ENCODE measurements at places on chromosomes 2 and 18.

DNA sequence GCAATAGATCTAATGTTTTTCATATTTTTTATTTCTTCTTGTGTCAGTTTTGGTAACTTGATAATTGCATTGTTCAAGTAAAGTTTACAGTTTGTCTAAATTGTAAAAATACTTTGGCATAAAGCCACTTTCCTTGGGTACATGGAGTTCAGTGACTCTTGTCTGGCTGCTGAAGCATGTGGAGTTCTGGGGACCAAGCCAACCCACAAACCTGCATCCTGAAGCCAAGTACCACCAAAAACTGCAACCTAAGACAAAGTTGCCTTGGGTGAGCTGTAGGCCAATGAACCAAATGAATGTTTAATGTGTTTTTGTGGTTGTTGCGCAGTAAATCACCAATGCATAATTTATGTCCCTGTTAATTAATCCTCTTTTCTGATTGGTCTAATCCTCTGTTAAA, 872.6 kb downstream of the BCL11A start:
- no peak for DNase-seq

DNA sequence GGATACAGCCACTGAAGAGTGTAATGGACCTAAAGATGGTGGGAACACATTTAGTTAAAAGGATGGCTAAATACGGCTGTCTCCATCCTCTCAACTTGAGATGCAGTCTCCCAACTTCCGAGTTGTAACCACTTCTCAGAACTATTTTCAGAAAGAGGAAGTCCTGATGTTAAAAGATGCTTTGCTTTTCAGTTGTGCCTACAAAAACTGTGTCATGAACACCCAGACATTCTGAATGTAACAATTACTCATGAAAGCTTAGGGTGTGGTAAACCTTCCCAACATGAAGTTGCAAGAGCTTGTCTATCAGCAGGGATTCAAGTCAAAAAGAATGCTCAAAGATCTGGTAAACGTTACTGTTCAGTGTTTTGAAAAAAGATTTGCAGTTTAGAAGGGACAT, 147.9 kb downstream of the DOCK10 start:
- DNase-seq = no peak

DNA sequence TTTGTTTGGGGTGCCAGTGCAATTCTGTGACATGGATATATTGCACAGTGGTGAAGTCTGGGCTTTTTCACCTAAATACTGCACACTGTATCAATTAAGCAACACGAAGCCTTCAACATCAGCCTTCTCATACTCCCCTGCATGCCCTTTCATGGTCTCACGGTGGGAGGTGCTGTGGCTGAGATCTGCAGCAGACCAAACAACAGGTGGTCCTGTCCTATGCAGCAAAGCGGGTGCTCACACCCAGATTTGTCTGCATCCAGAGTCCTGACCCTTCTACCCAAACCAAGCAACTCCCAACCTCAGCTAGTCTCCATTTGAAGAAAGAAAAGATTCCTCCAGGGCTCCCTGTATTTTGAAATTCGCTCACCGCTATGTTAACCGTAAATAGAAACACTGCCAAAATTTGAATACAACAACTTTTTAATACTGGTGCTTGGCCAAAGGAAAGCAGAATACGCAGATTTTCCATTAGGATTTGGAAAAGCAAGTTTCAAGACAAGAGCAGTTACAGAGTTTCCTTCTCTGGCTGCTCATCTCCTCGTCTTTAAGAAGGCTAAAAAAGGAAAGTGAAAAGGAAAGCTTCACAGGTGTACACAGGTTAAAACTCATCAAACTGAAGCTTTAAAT, 34.9 kb downstream of the FAM168B start:
- DNase-seq = no peak

DNA sequence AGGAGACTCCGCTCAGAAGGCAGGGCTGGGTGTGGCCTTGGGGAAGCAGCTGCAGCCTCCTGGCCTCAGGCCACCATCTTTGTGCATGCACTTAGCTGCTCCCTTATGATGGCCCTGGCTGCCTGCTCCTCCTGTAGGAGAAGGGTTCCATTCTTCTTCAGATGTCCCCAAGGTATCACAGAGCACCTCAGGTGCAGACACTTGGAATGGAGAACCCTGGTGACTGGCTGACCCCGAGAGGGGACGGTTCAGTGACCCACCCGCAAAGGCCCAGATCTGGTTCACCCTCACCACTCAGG, 9.6 kb downstream of the GPAT2 start:
- DNase-seq = peak; percentile 32

- DNase-seq = no peak
Observed at GRCh38 chr2:105972246-105972645, 221.9 kb downstream of the UXS1 start.

DNA sequence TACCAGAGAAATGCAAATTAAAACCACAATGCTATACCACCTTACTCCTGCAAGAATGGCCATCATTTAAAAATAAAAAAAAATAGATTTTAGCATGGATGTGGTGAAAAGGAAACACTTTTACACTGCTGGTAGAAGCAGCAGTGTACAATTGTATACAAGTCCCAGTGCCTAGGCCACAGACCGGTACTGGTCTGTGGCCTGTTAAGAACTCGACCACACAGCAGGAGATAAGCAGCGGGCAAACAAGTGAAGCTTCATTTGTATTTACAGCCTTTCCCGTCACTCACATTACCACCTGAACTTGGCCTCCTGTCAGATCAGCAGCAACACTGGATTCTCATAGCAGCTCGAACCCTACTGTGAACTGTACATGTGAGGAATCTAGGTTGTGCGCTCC, 60.7 kb upstream of the DSC1 start:
- DNase-seq = no peak

- DNase-seq = no peak
Observed at GRCh38 chr2:200199576-200200263, 106.8 kb upstream of the SPATS2L start.

DNA sequence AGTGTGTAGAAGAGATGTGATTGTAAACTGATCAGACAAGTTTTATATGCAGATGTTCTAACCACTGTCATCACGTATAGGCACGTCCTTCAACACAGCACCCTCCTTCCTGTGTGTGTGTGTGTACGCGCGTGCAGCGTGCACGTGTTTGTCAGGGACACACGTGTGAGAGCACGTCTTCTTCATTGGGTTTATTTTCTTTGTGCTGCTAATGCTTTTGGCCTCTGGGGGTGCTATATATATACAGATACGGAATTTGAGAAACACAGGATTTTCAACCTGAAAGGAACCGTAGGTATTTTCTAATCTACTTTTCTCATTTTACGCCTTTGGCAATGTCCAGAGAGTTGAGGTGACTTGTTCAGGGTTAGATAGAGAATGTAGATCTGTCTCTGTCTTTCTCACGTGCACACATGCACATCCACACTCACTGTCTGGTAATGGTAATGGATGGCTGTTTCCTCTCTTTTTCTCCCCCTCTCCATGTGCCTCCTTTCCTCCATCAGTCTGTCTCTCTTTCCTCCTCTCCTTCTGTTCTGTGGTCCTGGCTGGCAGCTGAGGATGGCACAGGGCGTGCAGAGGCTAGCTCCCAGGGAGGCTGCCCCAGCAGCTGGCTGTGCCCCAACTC, 13.4 kb upstream of the CELF4 start:
- no peak for DNase-seq

DNA sequence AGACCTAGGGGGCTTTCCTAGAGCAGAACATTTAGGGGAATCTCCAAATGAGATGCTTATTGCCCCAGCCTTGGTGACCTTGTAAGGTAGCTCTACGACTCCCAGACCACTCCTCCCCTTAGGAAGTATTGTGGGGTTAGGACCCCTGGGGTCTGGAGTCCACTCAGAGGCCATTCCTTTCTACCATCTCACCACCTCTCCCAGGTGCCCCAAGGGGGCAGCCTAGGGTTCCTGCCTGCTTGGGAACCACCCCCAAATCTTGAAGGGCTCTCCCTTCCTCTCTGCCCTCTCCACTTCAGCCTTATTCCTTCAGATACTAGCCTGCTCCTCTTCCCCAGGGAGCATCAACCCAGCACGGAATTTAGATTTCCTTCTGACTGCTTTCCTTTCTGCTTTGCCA, 17.5 kb upstream of the EXOC6B start:
- DNase-seq = no peak

DNA sequence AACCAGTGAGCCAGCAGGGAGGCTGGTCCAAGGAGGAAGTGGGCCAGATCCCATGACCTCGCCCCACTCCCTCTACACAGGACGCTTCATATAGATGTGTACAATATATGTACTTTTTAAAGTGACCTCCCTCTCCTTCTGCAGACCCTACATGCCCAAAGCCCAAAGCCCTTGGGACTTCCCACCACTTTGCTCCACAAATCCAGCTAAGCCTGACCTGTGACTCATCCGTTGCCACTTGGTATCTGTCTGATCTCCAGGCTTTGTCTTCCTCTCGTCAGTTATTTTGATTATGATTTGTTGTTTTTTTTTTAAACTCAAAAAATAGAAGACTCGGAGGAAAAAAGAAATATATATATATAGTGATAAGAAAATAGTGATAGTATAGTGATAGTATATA, 470.8 kb downstream of the KCNJ3 start:
- no peak for DNase-seq

- no peak for DNase-seq
Observed at GRCh38 chr2:154696810-154697417, 1.6 kb upstream of the KCNJ3 start.

DNA sequence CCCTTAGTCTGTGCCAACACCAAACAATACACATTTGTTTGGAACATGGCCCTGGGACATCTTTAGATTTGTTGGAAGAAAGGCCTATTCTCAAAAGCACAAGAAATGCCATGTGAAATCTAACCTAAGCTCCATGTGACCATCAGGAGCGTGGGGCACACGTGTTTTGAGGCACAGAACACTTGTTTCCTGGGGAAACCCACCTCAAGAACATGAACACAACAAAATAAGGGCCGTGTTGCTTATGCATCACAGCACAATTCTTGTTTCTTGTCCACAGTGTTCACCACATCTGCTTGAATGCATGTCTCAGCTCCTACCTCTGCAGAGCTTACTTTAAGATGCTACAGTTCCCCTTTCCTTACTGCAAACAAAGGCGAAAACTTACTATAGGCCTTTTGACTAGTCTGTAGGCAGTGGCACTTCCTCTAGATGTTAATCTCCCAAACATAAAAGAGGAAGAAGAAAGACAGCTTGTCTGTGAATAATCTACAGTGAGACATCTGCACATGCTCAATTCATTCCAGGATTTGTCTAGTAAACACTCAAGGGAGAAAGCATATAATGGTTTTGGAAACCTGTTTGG, 165.0 kb downstream of the ANKRD44 start:
- DNase-seq = no peak

GRCh38 chr2:39326644-39327043, 82.9 kb upstream of the CDKL4 start:
- no peak for DNase-seq

GRCh38 chr2:25276569-25277465, 64.9 kb downstream of the DNMT3A start:
- DNase-seq = peak; percentile 82

DNA sequence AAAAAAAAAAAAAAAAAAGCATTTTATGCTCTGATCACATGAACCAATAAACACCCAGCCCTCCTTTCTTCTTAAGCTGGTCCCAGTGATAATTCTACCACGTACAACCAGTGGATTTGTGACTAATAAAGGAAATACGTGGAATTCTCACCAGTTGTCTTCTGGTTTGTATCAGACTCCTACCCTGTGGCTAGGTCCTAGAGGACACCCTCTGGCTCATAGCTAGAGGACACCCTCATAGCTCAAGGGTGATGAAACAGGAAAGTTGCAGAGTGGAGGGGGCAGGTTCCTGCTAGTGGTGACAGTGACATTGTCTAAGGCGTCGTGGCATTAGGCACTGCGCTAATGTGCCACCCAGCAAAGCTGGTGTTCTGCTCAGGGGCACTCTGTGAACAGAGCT, 167.8 kb downstream of the BCL11A start:
- no peak for DNase-seq

DNA sequence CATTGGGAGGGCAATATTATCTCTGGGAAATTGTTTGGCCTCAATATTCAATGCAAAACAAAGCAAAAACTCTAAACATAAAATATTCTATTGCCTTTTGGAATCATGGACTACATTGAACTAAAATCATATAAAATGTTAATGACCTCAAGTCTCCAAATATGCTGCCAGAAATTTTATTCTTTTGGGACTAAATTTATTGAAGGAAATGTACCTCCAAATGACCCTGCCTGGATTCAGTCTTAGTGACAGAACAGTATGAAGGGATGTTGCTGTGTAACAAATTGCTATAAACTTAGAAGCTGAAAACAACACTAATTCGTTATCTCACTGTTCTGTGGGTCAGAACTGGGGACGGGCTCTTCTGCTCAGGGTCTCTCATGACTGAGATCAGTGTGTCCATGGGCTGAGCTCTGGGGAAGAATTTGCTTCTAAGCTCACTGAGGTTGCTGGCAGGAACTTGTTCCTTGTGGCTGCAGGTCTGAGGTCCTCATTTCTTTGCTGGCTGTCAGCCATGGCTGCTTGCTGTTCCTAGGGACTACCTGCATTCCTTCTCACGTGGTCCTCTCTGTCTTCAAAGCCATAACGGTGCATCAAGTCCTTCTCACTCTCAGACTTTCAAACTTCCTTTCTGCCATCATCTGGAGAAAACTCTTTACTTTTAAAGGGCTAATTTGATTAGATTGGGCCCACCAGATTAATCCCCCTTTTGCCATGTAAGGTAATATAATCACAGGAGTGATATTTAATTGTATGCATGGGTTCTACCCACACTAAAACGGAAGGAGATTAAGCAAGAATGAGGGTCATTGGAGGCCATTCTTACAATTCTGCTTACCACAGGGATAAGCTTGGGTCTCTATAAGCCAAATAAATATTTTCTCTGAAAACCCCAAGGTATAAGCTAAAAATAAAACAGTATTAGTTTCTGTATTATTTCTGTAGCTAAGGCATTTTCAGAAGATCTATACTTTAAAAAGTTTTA, 149.0 kb downstream of the ADCYAP1 start:
- no peak for DNase-seq

DNA sequence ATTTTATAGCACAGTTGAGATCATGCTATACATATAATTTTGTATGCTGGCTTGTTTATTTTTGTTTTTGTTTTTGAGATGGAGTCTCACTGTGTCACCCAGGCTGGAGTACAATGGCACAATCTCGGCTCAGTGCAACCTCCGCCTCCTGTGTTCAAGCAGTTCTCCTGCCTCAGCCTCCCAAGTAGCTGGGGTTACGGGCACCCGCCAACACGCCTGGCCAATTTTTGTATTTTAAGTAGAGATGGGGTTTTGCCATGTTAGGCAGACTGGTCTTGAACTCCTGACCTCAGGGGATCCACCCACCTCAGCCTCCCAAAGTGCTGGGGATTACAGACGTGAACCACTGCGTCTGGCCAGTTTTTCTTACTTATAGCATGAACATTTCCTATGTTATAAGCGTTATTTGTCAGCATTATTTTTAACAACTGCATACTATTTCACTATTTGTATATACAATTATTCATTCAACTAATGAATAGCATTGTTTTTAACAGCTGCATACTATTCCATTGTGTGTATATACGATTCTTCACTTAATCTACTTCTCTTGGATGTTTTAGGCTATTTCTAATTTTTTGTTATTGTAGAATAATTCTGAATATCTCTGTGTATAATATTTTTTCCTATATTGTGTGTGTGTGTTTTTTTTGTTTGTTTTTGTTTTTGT, 3.5 kb downstream of the EHD3 start:
- DNase-seq = no peak

Data from Right ventricle myocardium inferior (tissue), 1 donor.